ENCODE measurements at places on chromosomes 7 and 10.

DNA sequence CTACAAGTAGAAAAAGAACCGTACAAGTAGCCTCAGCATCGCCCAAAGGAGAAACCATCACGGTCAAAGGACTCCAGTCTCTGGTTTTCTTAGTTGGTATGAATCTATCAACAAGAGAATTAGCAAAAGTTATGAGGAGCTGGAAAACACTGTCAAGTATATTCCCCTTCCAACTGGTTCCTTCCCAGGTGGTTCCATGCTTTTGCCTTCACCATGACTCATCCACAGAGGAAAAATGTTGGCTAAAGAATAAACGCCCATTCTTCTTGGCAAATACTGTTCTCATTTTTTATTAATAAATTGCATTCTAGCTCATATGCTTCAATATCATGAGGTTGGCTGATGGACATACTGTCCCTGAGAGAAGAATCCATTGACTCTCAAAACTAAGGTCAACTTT, 6.4 kb downstream of the ELMO1 start:
- no peak for DNase-seq

DNA sequence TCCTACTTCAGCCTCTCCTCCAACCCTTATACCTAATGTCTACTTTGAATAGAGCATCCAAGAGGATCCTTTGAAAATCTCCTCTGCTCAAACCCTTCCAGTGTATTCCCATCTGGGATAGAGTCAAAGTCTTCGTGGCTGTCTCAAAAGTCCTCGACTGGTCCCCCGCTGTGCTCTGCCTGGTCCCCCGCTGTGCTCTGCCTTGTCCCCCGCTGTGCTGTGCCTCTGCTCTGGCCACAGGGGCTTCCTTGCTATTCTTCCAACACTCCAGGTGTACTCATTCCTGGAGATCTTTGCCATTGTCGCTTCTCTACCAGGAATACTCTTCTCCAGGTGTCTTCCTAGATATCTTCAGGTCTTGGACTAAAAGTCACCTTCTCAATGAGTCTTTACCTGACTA, 36.1 kb upstream of the COMMD3 start:
- no peak for DNase-seq

GRCh38 chr10:71334221-71334791, 15.2 kb downstream of the SLC29A3 start:
- DNase-seq: no peak

GRCh38 chr10:65396997-65397396, 1528.8 kb upstream of the LRRTM3 start:
- no peak for DNase-seq
